ENCODE measurements at places on chromosomes 1 and 21.
A peak's percentile ranks its signal among the peaks of the same experiment; 100 is the strongest.

DNA sequence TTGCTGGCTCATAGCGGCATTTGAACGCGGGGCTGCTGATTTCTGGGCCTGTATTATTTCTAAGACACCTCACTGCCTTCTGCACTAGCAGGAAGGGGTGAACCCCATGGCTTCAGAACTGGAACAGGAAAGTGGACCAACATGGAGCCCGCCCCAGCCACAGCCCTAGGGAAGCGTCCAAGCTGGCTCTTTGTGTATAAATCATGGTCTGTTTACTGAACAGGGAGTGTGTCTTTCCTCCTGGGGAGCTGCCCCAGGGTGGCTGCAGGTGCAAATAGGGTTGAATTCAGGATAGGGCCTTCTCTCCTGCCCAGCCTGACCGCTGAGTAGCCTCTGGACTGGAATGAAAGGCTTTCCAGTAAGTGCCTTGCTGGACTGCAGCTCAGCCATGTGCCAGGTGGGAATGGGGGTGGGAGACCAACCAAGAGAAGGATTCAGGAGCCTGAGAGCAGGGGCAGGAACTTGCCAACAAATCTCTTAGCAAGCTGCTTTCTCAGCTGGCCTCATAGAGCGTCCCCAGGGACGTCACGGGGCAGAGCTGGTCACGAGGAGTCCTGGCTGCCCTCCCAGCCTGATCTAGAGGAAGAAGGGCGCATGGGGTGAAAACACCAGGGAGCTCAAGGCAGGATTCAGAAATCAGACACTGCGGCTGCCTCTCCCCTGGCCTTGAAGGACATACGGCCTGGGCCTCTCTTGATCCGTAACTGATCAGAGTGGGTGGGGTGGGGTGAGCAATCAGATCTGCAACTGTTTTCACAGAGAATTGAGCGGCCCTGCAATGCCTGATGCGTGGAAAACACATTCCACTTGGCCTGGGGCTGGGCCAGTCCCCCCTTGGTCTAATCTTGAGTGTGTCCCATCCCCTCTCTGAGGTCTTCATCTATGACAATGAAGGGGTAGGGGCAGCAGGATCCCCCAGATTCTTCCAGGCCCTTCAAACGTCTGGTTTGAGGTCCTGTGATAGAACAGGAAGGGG, 56.5 kb upstream of the SELENON start:
- no peak for DNase-seq

- DNase-seq, result peak; percentile 12
Measured at GRCh38 chr1:157496121-157496526, 56.2 kb downstream of the FCRL5 start.

DNA sequence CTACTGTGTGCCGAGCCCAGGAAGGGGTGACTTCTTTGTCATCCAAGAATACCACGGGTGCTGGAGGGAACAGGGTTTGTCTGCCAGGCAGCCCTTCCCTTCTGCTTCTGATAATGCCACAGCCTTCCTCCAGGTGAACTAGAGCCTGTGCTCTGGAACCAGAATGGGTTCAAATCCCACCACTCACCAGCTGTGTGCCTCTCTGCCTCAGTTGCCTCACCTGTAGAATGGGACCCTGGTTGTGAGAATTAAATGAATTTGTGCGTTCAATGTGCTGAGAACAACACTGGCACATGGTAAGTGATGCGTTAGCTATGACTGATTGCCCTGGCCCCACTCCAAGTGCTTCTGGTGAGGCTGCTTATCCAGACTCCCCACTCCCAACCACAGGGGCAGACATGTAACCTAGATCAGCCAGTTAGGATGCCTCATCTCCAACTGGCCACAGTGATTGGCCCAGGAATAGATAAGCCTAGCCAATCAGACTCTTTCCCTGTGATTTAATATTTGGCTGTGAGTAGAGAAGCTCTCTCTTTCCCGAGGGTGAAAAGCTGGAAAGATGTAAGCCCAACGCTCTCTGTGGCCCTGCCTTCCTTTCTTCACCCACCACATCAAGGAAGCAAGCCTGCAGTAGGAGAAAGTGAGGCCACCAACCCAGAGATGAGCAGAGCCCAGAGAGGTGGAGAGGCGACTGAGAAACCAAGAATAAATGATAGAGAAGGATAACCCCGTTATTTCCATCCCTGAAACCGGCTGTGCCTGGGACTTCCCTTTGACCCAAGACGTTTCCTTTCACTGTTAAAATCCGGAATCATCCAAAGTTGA, 20.8 kb upstream of the LAPTM5 start:
- DNase-seq, result no peak

DNA sequence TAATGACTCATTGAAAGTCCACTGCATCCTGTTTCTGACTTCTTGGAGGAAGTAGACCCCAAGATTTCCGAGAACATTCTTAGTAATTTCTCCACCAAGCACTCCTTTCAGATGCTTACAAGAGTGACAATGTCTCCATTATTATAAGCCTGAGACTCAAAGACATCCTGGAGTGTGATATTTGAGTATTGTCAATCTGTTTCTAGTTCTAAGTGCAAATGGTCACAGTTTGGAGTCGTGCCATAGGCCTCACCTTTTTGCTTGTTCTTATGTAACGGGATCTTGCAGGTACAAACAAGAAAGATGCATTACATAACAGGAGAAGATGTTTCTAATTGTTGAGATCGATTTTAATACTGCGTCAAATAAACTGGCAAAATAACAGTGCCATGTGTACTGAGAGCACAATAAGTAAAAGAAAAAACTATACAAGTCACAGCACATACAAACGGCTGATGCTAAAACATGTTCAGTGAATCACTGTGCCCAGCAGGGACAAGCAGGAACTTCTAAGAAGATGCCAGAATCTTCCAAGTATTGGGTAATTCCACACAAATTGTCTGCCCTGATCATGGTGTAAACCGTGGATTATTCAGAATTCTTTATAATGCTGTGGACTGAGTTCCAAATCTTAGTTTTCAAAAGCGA, 54.1 kb downstream of the CD2 start:
- no peak for DNase-seq

DNA sequence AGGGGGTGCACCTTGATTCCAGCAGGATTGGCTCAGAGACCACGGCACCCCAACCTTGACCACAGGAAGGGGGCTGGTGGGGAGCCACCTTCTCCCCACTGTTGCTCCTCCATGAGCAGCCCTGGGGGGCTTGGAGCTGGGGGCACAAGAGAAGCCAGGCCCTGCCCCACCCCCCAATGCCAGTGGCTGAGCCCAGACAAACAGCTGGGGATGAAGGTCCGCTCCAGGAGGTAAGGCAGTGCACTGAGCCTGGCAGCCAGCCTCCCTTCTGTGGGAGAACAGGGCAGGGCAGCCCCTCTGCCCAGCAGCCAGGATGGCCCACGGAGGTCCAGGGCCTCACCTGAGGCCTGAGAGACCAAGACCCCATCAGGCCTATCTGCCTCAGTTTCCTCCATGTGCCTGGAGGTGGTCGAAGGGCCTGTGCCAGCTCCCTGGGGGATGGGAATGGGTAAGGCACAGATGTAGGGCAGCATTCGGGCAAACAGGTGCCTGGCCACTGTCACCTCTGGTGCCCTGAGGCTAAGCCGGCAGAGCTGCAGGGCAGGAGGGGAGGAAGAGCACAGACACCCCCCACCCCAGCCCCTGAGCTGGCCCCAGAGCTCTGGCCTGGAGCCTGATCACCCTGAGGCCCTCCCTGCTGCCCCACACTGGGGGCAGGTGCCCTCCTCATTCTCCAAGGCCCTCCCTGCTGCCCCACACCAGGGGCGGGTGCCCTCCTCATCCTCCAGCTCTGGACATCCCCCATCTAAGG, 7.1 kb downstream of the ITGB2 start:
- DNase-seq, result no peak

- DNase-seq, result no peak
Measured at GRCh38 chr1:185795181-185795580, 61.0 kb downstream of the HMCN1 start.

GRCh38 chr1:113291777-113292602, 98.3 kb upstream of the MAGI3 start:
- DNase-seq, result no peak

DNA sequence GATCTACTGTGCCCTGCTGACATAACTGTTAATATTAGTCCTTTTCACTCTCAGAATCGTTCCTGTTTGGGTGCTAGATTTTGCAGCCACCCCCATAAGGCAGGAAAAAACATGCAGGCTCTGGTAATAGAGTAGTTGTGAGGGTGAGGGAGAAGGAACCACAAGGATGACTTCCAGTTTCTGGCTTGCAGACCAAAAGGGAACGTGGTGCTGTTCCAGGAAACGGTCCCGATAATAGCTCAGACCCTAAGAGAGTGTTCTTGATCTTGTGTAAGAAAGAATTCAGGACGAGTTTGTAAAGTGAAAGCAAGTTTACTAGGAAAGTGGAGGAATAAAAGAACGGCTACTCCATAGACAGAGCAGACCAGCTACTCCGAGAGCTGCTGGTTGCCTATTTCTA, 50.7 kb upstream of the RHOU start:
- no peak for DNase-seq

GRCh38 chr1:209831615-209832014, 3.8 kb downstream of the UTP25 start:
- DNase-seq, result no peak

- no peak for DNase-seq
Measured at GRCh38 chr1:95041491-95042165, 31.1 kb downstream of the ALG14 start.
